Stimulated activated CD4-positive, alpha-beta T cell treated with anti-CD3 and anti-CD28 coated beads, Interleukin-4, amount 100 ng/mL, for 48 hours (primary cell): ENCODE measurements at places on chromosomes 1 and 21.
A peak's percentile ranks its signal among the peaks of the same experiment; 100 is the strongest.

DNA sequence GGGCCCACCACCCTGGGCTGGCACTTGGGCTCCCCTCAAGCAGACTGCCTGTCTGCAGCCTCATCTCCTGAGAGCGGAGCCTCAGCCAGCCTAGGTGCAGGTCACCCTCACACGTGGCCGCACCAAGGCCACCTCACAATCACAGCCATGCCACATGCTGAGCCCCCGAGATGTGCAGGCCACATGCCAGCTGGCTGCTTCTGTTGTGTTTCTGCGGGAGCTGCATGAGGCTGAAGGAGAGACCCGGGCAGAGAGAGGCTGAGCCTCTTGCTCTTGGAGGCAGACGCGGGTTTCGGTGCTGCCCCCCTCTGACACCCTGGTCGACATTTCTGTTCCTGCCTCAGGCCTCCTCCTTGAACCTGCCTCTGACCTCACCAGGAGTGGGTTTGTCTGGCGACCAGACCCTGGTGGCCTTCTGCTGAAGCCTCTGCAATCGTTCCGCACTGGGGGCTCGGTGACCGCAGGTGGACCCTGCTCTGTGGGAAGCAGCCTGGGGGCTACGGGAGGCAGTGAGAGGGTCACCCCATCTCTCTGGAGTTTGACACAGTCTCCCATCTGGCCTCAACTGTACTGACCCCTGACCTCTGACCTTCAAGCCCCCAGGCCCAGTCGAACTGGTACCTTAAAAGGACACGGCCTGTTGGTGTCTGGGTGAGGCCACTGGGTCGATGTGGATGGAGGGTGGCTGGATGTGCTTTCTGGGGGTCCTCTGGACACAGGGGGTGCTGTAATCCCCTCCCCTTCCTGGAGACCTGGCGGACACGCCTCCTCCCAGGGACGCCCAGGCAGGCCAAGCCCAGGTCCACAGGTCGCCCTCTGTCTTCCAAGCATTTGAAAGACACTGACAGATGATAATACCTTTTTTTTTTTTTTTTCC lies 13.0 kb upstream of the C1orf174 start:
- no peak for DNase-seq

DNA sequence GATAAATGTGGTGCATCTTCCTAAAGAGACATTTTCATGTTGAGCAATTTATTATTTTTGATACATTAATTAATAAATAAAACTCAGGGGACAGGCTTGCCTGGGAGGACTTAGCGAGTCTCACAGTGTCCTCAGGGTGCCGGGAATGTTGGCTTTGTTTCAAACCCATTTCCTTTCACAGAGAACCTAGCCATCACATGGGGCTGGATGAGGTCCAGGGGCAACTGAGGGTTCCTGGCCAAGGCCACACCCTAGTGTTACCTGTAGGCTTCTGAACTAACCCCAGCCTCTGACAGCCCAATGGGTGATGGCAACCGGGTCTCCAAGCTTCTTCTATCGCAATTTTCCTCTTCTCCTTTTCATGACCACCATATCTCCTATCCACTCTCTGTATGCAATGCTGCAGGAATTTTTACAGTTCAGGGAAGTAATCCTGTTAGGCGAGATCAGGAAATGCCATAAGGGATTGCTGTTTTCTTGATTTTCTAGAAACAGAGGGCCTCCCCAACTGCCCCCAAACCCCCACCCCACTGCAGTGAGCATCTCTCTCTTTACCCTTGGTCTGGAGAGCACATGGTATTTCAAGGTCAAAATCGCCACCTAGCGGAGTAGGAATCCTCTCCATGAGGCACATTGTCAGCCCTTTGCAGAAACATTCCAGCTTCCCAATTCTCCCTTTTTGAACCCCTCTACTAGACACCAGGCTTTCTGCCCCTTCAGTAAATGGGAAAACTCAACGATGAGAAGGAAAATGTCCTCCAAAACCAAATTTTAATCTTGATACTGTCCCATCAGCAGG lies 22.1 kb upstream of the SMYD3 start:
- DNase-seq, result no peak

DNA sequence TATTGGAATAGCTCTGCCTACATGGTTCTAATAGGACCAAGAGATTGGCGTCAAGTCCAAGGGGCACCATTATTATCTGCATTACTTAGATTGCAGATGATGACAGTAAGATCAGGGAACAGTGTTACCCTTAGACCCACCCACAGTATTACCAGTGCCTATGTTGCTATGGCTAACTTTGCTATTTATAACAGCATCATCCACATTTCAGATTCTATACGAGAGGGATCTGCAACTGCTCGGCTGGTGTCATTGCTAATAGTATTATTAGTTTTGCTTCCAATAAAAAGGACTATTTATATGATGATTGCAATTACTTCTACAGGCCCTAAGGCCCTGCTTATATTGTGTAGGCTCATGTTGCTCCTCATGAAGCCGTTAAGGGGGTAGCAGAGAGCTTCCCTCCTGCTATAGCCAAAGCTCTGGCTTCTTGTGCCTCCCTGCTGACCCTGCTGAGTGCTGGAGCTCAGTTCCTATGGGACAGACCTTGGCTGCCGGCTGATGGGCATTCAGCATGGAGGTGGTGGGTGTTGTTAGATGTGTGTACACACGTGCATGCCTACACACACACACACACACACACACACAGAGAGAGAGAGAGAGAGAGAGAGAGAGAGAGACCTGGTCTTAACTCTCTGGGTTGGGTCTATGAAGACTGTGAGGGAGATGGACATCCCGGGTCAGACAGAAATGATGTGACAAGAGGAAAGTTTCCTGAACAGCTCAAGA lies 1.3 kb downstream of the BCAN start:
- no peak for DNase-seq

DNA sequence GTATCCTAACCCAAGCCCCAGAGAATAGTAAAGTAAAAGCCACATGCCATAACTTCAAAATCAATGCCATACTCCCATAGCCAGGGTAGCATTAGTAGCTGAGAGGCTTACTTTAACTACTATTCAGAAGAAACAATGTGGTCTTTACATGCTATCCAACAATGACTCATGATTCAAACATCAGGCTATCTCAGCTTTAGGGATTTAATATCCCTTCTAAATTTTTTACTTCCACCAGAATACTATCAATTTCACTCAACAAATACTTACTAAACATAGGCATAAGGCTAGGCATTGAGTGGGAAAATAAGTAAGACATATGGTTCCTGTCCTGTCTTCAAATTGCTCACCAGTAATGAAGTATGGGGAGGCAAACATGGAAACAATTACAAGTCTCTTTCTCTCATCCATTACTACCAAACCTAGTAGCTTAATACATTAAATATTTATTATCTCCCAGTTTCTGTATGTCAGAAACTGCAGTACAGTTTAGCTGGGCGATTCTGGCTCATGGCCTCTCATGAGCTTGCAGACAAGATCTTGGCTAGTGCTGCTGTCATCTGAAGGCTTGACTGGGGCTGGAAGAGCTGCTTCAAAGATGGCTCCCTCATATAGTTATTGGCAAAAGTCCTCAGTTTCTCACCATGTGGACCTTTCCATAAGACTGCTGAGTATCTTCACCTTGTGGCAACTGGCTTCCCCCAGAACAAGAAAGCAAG lies 30.7 kb downstream of the EVI5 start:
- no peak for DNase-seq

GRCh38 chr1:160206421-160207117 lies 1.4 kb downstream of the PEA15 start:
- no peak for DNase-seq

GRCh38 chr21:42474043-42474831 lies 21.8 kb downstream of the RSPH1 start:
- DNase-seq, result no peak

DNA sequence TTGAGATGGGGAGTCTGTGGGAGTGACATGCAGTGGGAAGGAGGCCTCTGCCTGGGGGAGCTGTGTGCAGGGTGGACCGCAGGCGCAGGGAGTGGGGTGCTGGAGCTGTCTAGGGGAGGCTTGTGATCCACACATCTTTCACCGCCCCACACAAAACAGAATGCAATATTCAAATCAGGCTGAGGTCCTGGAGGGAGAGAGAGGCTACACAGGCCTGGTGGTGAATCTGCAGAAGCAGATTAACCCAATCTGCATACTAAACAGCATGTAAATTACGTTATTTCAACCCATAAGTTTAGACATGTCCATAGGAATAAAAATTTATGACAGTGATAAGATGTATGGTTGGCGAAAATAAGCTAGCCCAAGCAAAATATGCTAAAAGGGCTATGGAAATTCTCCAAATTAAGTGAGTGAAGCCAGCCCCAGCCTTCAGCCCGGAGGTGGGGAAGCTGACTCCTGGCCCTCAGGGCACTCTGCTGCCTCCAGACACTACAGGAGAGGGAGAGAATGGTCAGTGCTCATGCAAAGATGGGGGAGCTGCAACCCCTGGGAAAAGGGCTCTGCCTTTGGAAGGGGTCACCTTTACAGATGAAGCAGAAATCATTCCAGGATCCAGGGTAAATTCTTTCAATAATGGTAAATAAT lies 156.2 kb upstream of the CTTNBP2NL start:
- DNase-seq, result no peak

GRCh38 chr1:53273526-53273925 lies 35.2 kb upstream of the MAGOH start:
- DNase-seq, result no peak

DNA sequence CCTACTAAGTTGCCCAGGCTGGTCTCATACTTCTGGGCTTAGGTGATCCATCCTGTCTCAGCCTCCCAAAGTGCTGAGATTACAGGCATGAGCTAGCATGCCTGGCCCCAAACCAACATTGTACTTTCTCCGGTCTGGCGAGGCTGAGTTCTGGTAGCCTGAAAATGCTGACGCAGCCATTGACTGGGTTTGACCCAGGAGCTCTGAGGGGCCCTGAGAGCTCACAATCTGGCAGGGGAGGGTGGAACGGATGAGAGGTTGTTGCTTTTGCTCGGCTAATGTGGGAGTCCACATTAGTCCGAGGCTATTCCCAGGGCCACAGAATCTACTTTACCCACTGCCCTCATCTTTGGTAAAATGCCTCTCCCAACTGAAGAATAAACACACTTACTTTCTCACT lies 35.1 kb upstream of the PARP1 start:
- DNase-seq, result no peak

DNA sequence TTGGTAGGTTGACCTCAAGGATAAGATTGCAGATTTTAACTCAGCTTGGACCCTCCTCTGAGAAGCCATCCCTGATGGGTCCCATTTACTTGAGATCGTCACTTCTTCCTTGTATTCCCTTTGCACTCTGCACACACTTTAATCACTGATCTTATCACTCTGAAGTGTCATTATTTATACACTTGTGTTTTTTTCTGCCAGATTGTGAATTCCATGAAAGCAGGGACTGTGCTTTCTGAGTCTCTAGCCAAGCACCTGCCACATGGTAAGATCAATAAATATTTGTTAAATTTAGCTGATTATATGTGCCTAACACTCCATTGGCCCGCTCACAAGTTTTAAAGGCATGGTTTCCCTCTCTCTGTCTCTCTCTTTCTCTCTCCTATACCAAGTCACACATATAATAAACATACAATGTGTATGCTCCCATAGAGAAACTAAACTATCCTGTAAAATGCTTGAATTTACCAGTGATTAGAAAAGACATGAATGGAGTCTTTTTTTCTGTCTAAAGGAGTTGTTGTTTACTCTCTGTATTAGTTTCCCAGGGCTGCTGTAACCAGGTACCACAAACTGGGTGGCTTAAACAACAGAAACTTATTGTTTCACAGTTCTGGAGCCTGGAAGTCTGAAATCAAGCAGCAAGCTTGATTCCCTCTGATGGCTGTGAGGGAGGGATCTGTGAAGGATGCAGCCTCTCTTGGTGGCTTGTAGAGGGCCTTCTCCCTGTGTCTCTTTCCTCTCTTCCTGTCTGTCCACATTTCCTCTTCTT lies 105.2 kb upstream of the GADD45A start:
- no peak for DNase-seq

DNA sequence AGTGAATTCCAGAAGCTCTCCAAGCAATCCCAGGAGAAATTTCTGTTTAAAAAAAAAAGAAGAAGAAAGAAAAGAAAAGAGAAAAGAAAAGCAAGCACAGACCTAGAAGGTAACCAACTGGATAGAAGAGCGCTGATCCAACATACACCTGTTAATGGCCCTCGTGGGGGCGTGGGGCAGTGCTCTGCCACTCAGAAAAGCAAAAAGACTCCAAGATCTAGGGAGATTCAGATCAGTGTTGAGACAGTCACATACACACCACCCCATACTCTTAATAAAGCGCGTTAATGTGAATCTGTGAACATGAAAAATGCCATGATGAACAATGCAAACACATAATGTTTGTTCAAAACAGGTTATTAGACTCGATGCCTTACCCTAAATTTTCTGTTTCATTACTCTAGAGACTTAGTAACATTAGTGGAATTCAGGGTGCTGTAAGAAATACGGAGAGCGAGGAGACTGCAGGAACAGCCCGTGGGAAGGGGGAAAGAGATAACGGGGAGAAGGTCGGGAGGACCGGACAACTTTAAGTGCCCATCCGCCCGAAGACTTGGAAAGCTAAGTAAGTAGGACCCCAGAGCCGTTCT lies 406 bp downstream of the NME7 start:
- no peak for DNase-seq

DNA sequence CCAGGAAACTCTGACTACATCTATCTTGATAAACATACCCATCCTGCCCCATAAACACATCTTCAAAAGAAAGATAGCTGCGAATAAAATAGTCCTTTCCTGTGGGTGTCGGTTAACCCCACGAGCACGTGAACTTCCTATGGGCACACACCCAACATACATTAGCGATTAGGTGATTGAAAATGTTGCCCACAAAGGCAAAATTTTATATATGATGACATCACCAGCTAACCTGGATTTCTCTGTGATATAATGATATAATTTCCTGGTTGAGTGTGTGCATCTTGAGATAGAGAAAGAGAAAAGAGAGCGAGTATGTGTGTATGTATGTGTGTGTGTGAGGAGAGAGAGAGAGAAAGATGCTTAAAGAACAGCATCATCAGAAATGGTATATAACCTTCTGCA lies 296.1 kb downstream of the PTPRC start:
- DNase-seq, result no peak

- DNase-seq, result no peak
These were observed 3.5 kb upstream of the UTS2 start for GRCh38 chr1:7856345-7856744.

- DNase-seq, result no peak
These were observed 18.7 kb downstream of the SMAP2 start for GRCh38 chr1:40392221-40392620.

DNA sequence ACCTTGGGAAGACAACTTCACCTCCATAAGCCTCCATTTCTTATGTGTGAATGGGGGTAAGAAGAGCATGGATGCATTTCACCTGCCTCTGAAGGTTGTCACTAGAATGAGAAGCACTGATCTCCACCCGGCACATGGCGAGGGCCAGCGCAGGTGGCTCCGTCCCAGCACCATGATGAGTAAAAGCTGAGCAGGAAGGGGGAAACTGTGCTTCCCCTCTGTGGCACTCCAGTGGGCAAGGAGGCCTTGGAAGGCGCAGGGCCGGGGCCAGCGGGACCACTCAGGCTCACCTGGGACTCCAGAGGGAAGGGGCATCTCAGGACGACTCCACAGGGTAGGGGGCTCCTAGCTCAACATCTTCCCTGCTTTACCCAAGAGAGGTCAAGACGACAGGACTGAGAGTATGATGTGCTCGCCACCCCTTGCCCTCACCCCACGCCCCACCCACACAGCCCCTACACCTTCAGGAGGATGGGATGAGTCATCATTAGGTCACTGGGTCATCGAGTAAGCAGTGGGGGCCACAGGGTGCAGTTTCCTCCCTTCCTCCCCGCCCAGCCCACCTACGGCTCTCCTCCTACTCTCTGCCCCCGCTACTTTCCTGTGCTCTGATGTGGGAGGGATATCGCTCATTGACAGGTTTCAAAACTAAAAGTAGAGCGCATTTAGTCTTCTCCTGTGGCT lies 112.1 kb downstream of the HIVEP3 start:
- peak; percentile 50 for DNase-seq
